ENCODE measurements at places on chromosomes 3 and 15.
A peak's percentile ranks its signal among the peaks of the same experiment; 100 is the strongest.

DNA sequence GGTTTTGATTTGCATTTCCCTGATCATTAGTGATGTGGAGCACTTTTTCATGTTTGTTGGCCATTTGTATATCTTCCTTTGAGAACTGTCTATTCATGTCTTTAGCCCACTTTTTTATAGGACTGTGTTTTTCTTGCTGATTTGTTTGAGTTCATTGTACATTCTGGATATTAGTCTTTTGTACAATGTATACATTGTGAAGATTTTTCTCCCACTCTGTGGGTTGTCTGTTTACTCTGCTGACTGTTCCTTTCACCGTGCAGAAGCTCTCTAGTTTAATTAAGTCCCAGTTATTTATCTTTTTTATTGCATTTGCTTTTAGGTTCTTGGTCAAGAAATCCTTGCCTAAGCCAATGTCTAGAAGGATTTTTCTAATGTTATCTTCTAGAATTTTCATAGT lies 91.1 kb upstream of the ATP11B start:
- DNase-seq = no peak

DNA sequence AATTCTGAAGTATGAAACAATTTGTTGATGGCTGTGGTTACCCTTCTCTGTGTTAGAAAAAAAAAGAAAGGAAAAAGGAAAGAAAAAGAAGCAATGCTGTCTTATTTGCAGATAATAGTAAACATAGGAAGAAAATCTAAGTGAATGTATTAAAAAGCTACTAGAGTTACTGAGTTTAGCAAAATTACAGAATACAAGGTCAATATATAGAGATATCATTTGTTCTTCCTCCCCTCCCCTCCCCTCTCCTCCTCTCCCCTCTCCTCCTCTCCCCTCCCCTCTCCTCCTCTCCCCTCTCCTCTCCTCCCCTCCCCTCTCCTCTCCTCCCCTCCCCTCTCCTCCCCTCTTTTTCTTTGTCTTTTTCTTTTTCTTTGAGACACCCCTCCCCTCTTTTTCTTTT lies 69.1 kb downstream of the ANP32A start:
- no peak for DNase-seq

DNA sequence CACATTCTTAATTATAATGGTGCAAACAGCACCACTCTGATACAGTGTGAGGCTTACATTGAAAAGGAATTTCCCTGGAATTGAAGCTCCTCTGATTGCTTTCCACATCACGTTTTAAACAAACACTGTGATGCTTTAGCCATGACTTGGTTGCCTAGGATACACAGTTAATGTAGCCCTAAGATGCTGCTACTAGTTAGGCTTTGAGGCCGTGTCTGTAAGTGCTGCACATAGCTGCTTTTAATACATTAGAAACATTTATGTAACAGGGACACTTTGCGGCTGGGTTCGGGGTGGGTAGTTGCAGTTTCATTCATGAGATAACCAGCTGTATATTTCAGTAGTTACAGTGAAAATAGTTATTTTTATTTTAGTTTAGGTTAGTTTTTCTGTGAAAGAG lies 334.7 kb downstream of the NLGN1 start:
- no peak for DNase-seq

- no peak for DNase-seq
Observed at GRCh38 chr3:96537165-96537564, 277.2 kb upstream of the EPHA6 start.

- DNase-seq = no peak
Observed at GRCh38 chr15:100301910-100302431, 39.8 kb downstream of the ADAMTS17 start.

DNA sequence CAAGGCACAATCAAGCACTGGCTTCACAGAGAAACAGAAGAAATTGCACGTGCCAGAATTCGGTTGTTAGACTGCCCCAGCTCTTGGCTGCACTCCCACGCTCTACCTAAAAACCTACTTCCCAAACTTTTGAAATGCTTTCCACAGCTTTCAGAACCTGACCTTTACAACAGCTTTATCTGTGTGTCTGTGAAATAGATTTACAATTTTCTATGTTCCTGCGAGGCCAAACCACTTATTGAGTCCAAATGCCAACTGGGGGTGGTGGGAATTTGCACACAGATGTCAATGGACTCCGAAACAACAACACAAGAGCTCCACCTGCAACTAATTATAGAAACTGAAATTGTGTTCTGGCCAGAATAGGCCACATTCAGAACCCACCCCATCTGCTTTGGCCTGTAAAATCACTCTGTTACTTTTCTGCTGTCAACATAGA lies 44.6 kb downstream of the ERC2 start:
- no peak for DNase-seq

- DNase-seq = no peak
Observed at GRCh38 chr15:69730281-69731080, 277.9 kb downstream of the RPLP1 start.

GRCh38 chr15:90004252-90004651 lies 3.1 kb downstream of the ZNF710 start:
- peak; percentile 15 for DNase-seq

DNA sequence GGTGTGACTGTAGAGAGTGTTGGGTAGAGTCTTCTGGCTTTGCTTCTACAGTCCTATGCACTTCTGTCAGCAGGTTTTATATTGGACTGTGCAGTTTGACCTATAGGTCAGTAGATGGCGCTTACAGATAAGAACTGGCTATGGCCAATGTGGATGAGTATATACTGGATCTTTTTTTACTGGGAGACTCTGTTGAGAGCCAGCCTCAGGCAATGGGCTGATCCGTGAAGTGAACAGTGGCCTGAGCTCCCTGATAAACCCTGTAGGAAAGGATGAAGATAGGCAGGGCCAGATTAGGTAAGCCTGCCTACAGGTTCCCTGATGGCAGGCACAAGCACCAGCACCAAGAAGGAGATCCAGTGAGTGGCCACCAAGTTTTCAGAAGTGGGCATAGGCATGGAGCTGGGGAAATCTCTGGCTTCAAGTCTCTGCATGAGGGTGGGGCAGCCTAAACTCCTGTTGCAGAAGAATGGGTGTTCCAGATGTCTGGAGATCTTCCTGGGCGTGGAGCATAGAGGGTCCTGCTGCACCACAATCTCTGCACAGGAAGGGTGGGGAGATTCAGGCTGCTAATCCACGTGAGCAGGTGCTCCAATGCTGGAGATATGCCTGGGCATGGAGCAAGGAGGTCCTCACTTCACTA lies 326.0 kb upstream of the SGO1 start:
- peak; percentile 25 for DNase-seq

Measured in inflammatory macrophage treated with lipopolysaccharide for 4 hours (primary cell).